Activated gamma-delta T cell treated with Interleukin-2 at 50 U/mL for 16 hours (primary cell): ENCODE measurements at places on chromosomes 3 and 15.

GRCh38 chr15:28977377-28978010 is 91.7 kb downstream of the APBA2 start:
- DNase-seq: no peak

- DNase-seq: no peak
These were observed 224.2 kb upstream of the CFAP20DC start for GRCh38 chr3:59273976-59274375.

GRCh38 chr15:78222745-78223395 is 11.5 kb downstream of the ACSBG1 start:
- no peak for DNase-seq

GRCh38 chr3:108806316-108806715 is 16.3 kb upstream of the TRAT1 start:
- peak; percentile 26 for DNase-seq

DNA sequence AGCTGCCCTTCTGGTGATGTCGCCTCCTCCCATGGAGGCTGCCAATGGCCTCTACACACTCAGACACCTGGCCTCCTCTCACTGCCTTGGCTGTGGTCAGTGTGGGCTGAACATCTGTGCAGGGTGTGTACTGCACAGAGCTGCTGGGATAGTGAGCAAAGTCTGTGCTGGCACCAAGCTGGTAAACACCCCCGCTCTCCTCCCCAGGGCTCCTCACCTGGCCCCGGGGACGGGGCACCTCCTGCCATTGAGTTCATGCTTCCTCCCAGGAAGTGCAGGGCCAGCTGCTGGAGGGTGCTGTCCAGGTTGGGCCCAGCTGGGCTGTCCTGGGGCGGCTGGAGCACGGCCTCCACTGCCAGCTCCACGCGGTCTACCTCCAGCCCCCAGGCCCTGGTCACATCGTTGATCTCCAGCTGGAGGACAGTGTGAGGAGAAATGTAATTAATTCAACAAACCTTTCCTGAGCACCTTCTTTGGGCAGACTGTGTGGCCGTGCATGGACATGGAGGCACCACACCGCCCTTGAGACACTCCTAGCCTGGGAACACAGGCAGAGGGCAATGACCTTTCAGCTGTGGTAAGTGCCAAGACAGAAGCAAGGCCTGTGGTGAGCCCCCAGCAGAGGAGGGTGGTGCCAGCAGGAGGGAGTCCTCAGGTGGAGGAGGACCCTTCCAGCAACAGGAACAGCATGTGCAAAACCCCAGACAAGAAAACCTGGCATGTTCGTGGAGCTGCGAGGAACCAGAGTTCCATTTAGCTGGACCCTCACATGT is 6.8 kb downstream of the STOML1 start:
- no peak for DNase-seq

- no peak for DNase-seq
These were observed 64.5 kb downstream of the LRTM1 start for GRCh38 chr3:54863366-54863765.

GRCh38 chr15:80587816-80588456 is 107.2 kb upstream of the ABHD17C start:
- no peak for DNase-seq

GRCh38 chr3:8773941-8774542 is 4.6 kb upstream of the OXTR start:
- DNase-seq: no peak

- no peak for DNase-seq
These were observed 49.6 kb downstream of the USP13 start for GRCh38 chr3:179702271-179702947.

- no peak for DNase-seq
These were observed 26.9 kb downstream of the MCTP2 start for GRCh38 chr15:94258246-94258645.

DNA sequence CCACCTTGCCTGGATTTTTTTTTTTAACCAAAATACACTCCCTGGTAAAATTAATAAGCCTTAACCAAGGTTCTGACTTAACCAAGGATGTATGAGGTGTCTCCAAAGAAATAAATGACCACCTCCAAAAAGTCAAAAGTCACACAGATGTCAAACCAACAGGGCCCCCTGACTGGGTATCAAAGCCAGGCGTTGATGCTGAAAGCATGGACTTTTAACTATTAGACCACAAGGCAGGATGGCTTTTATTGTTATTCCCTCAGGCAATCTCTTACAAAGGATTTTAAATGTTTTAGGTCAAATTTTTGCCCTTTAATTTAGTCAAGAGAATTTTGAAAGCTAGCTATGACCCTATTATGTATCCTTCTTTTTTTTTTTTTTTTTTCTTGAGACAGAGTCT is 60.4 kb downstream of the OSTN start:
- no peak for DNase-seq

DNA sequence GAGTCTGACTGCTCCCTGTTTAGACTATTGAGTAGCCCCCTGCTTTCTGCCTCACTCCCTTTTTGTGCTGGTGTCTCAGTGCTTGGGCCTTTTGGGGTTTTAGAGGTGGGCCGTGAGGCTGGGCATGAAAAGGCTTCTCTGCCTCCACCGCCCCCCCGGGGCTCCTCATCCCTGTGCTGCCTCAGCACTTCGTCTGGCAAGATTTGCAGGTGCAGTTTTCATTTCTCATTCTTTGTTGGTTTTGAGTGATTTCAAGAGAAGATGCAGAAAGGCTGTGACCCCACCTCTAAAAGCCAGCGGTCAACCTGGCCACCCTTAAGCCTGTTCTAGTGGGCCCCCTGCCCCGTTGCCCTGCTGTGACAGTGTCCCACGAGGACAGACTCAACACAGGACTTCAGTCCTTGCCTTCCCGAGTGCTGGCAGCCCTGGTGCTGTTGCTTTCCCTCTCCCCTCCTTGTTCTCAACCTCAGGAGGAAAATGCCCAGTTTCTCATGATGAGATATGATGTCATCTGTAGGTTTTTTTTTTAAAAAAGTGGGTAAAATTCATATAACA is 38.0 kb downstream of the APBA2 start:
- DNase-seq: no peak

DNA sequence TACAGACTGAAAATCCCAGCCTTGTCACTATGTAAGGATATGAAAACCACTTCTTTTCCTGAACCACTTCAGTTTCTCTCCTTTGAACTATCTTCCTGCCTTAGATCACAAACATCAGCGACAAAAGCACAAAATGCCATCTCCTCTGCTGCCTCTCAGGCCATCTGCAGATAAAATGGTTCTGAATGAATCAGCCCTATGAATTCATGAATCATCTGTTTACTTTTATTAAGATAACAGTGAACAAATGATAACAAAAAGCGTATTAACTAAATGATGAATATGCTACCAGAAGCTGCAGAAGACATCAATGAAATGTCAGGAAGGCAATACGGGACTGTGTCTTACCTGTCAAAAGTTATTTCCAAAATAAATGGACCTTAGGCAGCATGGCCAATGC is 928.1 kb downstream of the ROBO1 start:
- no peak for DNase-seq

GRCh38 chr3:12465836-12466225 is 18.4 kb upstream of the TSEN2 start:
- no peak for DNase-seq

- DNase-seq: no peak
These were observed 2.2 kb downstream of the ICE2 start for GRCh38 chr15:60476713-60477112.

GRCh38 chr15:35123743-35124142 is 38.6 kb upstream of the NANOGP8 start:
- DNase-seq: no peak

DNA sequence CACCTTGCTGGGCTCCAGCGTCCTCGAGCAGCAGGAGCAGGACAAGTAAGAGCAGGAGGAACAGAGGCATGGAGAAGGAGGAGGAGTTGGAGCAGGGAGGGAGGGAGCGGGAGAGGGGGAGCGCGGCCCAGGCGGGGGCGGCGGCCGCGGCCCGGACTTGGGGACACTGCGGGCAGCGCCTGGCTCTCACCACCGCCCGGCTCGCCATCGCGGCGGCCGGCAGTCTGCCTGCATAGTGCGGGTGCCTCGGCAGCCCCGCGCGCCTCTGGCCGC is 440 bp downstream of the DCBLD2 start:
- DNase-seq: no peak

DNA sequence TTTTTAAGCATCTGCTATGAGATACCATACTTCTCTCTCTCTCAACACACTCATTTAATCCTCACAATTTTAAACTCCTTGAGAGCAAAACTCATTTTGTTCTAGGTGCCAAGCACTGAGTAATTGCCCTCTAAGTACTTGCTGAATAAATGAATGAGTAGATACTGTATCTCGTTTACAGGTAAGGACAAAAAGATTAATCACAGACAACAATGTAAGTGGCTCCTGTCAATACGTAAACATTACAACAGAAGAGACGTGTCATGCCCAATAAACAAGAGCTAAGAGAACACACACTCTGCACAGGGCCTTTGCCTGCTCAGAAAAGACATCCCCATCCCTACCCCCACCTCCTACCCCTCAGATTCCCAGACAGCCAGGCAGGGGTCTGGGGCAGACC is 59.8 kb downstream of the CHSY1 start:
- DNase-seq: no peak

- DNase-seq: no peak
These were observed 469.7 kb downstream of the PDCD6IP start for GRCh38 chr3:34268032-34268709.

DNA sequence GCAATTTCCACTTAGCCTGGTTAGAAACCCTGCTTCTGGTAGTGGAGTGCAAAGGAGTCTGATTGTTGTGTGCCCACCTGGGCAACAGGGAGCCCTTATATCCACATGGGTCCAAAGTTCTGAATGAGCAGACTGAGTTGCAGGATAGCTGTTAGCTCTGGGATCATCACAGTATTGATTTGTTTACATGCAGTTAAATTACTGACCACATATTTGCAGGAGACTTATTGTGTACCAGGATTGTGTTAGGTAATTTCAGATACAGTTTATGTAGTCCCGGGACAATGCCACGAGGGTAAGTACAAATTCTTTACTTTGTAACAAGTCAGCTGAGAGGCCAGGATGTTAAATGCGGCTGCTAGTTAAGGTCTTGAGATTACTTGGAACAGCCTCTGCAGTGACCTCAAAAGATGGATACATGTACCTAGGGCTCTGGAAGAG is 18.8 kb downstream of the ARHGEF26 start:
- no peak for DNase-seq

DNA sequence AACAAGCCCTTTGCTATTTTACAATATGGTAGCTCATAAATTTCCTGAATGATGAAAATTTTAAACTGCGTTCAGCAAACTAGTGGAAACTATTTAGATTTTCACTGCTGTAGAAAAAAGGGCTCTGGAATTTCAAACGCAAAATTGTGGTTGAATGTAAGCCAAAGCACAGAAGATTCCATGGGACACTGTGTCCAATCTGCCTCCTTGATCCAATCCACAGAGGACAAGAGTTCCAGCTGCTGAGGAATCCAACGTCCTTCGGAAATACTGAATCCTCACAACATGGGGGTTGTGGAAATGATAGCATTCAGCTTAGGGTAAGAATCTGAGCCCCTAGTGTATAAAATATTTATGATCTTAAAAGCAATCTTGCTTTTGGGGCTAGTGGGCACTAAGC is 161.0 kb downstream of the PLD1 start:
- DNase-seq: no peak

DNA sequence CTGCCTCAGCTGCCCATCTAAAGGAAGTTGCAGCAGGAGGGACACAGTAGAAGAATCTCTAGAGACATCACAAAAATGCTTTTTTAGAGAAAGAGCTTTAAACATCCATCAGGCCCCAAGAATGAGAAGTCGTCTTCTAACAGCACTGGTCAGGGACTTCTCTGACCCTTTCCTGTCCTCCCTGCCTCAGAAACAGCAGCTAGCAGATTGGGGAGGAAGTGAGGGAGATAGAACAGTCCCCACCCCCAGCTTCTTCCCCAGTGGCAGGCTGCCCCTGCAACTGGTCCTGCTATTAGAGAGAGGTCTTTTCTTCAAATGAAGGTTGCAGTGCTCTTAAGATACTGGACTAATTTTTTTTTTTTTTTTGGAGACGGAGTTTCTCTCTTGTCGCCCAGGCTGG is 55.1 kb downstream of the PDE8A start:
- DNase-seq: no peak

GRCh38 chr3:27590437-27591298 is 106.5 kb upstream of the SLC4A7 start:
- no peak for DNase-seq

- DNase-seq: no peak
These were observed 54.5 kb downstream of the RGMA start for GRCh38 chr15:93034512-93034911.

DNA sequence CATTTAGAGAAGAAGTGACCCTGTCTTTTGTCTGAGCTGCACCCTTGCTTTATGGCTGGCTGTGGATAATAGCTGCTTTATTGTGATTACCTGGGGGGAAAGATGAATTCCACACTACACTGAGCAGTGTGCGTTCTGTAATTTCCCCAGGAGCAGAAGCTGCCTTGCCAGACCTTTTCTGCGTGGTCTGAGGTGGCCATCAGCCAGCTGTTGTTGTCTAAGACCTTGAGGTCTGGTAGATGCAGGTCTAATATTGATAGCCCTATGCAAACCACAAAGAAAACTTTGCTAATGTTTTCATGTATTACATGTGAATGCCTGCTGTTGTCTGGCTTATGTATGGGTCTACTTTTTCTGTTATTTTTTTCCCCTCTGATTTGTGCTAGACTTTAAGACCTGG is 144.6 kb downstream of the THSD4 start:
- no peak for DNase-seq

- DNase-seq: no peak
These were observed 26.1 kb upstream of the MGLL start for GRCh38 chr3:127848131-127849129.

- no peak for DNase-seq
These were observed 168.8 kb upstream of the SMAD3 start for GRCh38 chr15:66896611-66897010.

GRCh38 chr3:14125193-14126016 is 553 bp downstream of the TMEM43 start:
- DNase-seq: peak; percentile 53

DNA sequence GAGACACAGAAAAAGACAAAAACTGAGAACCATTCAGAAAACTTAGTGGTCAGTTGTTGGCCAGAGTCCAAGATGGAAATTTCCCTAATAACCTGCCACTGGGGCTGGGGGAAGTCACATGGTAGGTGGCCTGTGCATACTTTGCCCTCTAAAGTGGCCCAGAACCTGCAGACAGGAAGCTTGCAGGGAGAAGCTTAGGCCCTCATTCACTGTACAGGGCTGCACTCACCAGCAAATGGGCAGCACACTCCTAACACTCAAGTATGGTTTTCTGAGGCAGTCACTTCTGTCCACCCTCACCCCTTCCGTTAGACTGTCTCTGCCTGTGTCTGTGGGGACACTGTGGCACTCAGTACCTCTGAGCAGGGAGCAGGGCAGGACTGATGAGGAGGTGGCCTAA is 14.5 kb upstream of the RNU6-1 start:
- DNase-seq: no peak

GRCh38 chr3:17412950-17413530 is 329.4 kb downstream of the TBC1D5 start:
- no peak for DNase-seq

GRCh38 chr15:72682772-72683171 is 3.2 kb downstream of the HIGD2B start:
- no peak for DNase-seq
